Chondrocyte (in vitro differentiated cells): ENCODE measurements at places on chromosomes 11 and 22.

- DNase-seq: no peak
These were observed 403.9 kb upstream of the ANO3 start for GRCh38 chr11:25928076-25928475.

DNA sequence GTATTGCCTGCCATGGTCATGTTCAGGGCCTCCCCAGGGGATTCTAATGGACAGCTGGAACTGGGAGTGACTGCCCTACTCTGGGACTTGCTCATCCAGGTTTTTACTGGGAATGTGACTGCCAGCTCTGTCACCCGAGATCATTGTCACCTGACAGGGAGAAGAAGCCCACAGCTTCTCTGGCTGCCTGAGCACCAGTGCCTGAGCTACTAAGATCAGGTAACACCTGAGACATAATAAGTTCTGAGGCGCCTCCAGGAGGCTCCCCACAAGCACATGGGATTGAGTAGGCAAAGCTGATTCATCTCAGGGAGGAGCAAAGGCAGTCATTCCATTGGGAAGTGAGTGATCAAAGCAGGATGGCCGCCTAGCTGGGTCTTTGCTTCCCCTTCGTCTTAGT, 84.2 kb upstream of the GALNT18 start:
- no peak for DNase-seq

GRCh38 chr11:97414801-97415200, 1025.0 kb downstream of the JRKL start:
- no peak for DNase-seq

GRCh38 chr11:13308704-13309103, 31.1 kb downstream of the BMAL1 start:
- no peak for DNase-seq

DNA sequence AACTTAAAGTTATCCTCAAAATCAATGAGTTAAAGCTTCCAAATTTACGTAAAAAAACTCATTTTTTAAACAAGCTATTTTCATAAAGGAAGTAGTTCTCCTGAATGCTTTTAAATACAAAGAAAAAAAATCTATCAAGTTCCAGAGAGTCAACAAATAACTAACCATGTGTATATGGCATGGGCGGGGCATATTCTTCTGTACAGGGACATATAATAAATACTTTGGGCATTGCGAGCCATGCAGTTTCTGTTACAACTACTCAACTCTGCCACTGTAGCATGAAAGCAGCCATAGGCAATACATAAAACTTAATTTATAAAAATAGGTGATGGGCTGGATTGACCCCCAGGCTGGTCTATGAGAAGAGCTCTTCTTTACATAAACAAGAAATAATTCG, 57.8 kb downstream of the BTBD10 start:
- no peak for DNase-seq

DNA sequence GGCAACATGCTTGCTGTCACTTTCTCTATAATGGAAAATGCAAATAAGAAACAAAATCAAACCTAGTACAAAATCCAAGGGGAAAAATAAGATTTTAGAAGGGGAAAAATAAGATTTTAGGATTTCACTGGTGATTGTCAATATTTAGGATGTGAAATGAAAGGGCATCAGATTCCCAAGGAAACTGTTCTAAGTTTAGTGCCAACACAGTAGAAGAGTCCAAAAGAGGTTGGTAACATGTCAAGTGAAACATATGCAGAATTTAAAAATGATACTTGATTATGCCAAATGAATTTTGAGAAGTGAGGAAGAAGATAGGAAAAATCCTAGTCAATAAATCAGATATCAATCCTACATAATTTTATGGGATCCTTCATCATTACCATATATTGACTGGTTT, 45.7 kb upstream of the ARL14EP start:
- DNase-seq: no peak

DNA sequence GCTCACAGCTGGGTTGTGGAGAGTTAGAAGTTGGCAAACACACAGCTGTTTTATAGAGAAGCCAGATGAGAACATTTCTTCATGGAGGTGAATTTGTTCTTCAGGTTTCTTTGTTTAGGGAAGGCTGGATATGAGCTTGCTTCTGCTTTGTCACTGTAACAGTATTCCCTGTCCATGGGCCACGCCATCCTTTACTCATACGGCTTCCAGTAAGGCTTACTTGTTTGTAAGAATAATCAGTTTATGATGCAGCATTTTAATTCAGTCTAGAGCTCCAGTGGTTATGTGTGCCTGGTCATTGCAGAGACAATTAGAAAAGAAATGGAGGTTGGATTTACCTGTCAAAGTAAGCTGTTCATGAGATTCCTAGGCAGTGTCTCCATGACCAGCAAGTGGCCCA, 131.8 kb downstream of the TRIM44 start:
- DNase-seq: no peak

GRCh38 chr11:22510010-22510409, 115.6 kb downstream of the FANCF start:
- DNase-seq: no peak

GRCh38 chr22:17218341-17218740, 894 bp downstream of the ADA2 start:
- no peak for DNase-seq

DNA sequence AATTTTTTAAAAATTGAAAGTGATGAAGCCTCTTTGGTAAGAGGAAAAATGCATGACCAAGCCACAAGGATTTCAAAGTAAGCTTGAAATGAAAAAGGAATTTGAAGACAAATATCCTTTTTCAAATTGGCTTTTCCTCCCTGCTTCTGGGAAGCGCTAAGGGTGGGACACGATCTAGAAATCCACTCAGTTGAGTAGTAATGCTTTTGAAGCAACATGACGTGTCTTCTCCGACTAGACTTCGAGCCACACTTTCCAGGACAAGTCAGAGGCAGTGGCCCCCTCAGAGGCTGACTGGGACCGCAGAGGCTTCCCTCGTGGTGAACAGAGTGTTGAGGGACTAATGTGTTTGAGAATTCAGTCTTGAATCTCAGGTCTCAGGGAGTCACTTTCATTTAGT, 39.8 kb downstream of the KREMEN1 start:
- DNase-seq: no peak

GRCh38 chr11:112966561-112966960, 5.3 kb downstream of the NCAM1 start:
- no peak for DNase-seq

DNA sequence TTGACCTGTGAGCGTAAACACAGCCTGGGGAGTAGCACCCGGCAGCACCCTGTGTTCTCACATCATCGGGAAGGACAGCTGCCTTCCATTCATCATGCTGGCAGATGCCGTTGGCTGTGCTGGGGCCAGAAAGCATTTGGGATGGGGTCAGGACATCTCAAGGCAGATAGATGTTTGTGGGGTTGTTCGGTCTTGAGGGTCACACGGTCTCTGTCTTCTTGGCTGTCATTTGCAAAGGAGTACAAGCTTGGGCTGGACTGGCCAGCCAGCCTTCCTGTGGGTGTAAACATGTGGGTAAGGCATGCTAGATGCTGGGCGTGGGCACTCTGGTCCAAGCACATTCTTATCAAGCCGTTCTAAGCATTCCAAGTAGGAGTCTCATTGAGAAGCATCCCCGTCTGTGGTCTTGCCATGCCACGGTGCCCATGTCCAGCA, 81.4 kb downstream of the TBC1D22A start:
- no peak for DNase-seq
